ENCODE measurements at places on chromosomes 6 and 20. TPM values are rescaled to one million over a fixed set of nuclear protein-coding genes. Genes with fewer than 3 reads are reported as not detected.

The SYNJ2 gene
- total RNA-seq: 43.4 TPM

The DSP gene
- total RNA-seq: under 0.01 TPM

The MPIG6B gene
- total RNA-seq: not detected

The C20orf141 gene
- not detected for total RNA-seq

The CFAP61 gene
- total RNA-seq: 0.26 TPM

The LY6G6C gene
- total RNA-seq: not detected

The AGPAT1 gene
- 22.1 TPM for total RNA-seq

The HEY2 gene
- not detected for total RNA-seq

The L3MBTL1 gene
- 6.2 TPM for total RNA-seq

The NINL gene
- 16.3 TPM for total RNA-seq

The OR2H1 gene
- total RNA-seq: not detected

The ARG1 gene
- total RNA-seq: not detected

The C20orf202 gene
- total RNA-seq: under 0.01 TPM

The ATP6V1G2 gene
- 4.1 TPM for total RNA-seq

The VSTM2L gene
- total RNA-seq: 1.5 TPM

The UST gene
- total RNA-seq: 19.5 TPM

The KCNQ2 gene
- not detected for total RNA-seq

The TGM2 gene
- 58.6 TPM for total RNA-seq

The LRRC73 gene
- total RNA-seq: 0.33 TPM

The STMND1 gene
- not detected for total RNA-seq

The TFAP2D gene
- total RNA-seq: not detected

The DACT2 gene
- not detected for total RNA-seq

The DCDC2 gene
- not detected for total RNA-seq

The ZNF512B gene
- total RNA-seq: 6.4 TPM

The VWA7 gene
- total RNA-seq: under 0.01 TPM

The MCM8 gene
- total RNA-seq: 5.4 TPM

The PRICKLE4 gene
- total RNA-seq: 0.26 TPM

The SYCP2L gene
- under 0.01 TPM for total RNA-seq

The FOXQ1 gene
- total RNA-seq: 2.0 TPM

The RIPOR3 gene
- 4.1 TPM for total RNA-seq

The CEP250 gene
- total RNA-seq: 24.7 TPM

The PROKR2 gene
- not detected for total RNA-seq

The NFKBIE gene
- total RNA-seq: 6.4 TPM

The RBL1 gene
- 9.1 TPM for total RNA-seq

The CBLN4 gene
- not detected for total RNA-seq

The IMPG1 gene
- total RNA-seq: not detected

The PRND gene
- not detected for total RNA-seq

The REM1 gene
- not detected for total RNA-seq

The BPIFB1 gene
- not detected for total RNA-seq

The VSX1 gene
- not detected for total RNA-seq
